ENCODE measurements at places on chromosomes 4 and X. TPM values are rescaled to one million over a fixed set of nuclear protein-coding genes. Genes with fewer than 3 reads are reported as not detected.

GYPB gene
- total RNA-seq: not detected

MAGEE2 gene
- not detected for total RNA-seq

PRR32 gene
- total RNA-seq: not detected

DNA sequence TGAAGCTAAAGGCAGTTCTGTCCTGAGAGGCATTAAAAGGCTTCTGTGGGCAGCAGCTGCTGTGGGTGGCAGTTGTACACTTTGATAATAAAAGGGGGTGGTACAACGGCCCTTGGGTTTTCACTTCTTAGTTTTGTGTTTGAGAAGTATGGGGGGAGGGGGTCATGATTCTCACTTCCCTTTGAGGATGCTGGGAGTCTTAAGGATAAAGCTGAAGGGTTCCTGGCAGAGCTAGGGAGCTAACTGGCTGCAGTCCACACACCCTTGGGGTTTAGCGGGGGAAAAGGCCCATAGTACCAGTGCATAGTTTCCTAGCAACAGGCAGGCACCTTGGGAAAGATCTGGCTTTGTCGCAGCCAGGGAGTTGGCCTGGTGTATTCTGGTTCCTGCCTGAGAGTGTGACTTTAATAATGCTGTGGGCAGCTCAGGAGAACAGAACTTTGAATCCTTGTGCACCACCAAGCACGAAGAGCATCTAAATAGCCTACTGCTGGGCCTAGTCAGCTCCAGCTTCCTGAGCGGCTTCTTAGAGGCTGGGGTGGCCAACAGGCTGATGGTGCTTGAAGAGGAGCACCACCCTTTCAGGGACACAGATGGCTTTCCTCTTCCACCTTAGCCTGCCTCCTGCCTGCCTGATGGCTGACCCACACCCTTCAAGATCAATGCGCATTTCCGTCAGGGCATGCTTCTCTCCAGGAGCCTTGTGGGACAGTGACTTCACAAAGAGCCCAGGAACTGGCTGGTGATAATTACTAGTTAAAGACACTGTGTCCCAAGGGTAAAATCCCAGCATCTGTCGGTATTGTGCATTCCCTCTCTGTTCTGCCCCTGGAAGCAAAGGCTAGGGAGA is 12.5 kb downstream of the ZBTB33 start:
- H3K4me3 ChIP-seq: no peak overlapping the region
- H3K27me3 ChIP-seq: no peaks in the 10 kb centered on the region
- DNase-seq: no peak
- no peaks in the 10 kb centered on the region for H3K4me1 ChIP-seq
- no peak overlapping the region for H3K27ac ChIP-seq

GRCh38 chr4:14184265-14184664 is 556.7 kb upstream of the BOD1L1 start:
- peak; percentile 8 for DNase-seq
- no peak overlapping the region for H3K27ac ChIP-seq
- no peaks in the 10 kb centered on the region for H3K4me1 ChIP-seq
- H3K36me3 ChIP-seq: no peaks in the 10 kb centered on the region
- no peak overlapping the region for H3K4me3 ChIP-seq

DNA sequence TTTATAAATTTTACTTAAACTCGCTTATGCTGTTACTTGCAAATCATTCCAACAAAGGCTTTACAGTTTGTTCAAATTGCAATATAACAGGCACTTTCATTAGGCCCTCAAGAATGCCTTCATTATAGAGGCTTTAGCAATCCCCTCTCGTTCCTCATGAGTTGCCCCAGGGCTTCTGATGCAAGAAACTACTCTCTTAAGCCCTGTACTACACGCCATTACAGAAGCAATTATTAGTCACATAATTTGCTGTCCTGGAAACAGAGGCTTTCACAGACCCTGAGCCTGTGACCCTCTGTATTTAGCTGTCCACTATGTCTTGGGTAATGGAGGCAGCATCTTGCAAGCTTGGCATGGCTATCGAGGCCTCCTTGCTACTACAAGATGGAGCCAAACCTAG is 965.9 kb upstream of the DIAPH2 start:
- no peaks in the 10 kb centered on the region for H3K4me1 ChIP-seq
- no peak for DNase-seq
- no peaks in the 10 kb centered on the region for H3K27me3 ChIP-seq
- H3K36me3 ChIP-seq: no peaks in the 10 kb centered on the region

DNA sequence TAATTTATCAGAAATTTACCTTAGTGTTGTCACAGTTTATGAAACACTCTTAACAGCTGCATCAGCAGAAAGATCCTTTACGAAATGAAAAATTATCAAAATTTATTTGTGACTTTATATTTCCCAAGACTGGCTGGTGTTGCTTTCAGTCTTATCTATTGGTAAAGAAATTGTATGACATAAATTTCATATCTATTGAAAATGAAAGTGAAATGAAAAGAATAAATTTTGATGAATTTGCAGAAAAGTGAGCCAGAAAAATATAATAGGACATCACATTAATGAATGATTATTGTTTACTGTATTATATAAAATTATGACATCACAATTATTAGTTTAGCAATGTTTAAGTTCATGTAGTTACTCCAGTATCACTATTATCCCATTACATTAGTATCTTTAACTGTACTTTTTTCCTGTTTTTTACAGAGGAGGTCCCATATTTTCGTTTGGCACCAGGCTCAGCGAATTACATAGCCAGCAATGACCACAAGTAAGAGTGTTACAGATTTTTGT is 13.2 kb upstream of the TMEM165 start:
- H3K27me3 ChIP-seq: no peaks in the 10 kb centered on the region
- H3K36me3 ChIP-seq: no peaks in the 10 kb centered on the region
- H3K4me1 ChIP-seq: no peaks in the 10 kb centered on the region
- DNase-seq: no peak
- H3K27ac ChIP-seq: no peak overlapping the region
